ENCODE measurements at places on chromosomes 6 and 20.

GRCh38 chr6:24991810-24992467 is 56.2 kb upstream of the RIPOR2 start:
- DNase-seq, result peak; percentile 54

- DNase-seq, result no peak
These were observed 214.0 kb downstream of the WDR27 start for GRCh38 chr6:169487579-169488436.

- DNase-seq, result no peak
These were observed 24.7 kb upstream of the CNKSR3 start for GRCh38 chr6:154535147-154535546.

DNA sequence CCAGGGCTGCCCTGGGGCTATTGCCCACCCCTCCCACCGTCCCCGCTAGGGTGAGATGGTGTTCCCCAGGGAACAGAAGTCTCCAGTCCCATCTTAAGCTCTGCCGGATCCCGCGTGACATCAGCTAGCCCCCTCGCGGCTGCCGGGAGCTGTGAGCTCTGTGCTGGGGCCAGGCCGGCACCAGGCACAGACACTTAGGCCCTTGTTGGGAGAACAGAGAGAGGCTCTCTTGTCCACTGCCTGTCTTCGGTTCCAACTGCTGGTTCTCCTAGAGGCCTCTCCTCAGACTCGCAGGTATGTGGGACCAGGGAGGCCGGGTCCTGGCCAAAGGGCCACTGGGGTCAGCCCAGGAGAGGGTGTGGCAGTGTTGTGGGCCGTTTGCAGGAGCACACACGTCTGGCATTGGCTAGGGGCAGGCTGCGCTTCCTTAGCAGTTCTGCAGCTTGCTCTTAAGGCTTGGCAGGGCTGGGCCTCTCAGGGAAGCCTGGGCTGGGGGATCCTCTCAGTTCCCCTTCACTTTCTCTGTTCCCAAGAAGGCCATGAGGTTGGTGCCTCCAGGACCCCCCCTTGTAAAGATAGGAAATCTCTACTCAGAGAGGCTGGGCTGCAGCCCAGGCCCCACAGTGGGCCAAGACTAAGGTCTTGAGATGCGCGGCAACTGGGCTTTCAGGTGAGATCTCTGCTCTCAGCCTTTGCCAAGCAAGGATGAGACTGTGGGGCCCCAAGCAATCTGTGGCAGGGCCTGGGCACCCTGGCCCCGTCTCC is 6.3 kb downstream of the SGK2 start:
- no peak for DNase-seq

GRCh38 chr20:59365611-59366285 is 65.3 kb downstream of the EDN3 start:
- DNase-seq, result no peak

DNA sequence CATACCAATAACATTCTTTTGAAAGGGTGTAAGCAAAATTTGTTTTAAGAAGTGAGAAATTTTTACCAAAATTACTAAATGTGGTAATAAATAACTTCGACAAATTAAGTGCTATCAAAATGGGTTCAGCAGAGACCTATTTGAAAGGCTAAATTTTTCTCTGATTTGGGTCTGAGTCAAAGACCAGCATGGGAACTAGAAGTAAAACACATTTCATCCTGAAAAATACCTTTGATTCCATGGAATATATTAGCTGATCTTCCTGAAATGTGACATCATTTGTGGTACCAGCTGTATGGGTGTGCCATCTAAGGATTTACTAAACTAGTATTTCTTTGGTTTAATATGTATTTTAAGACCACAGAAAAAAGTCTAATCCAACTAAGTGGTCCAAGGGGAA is 63.6 kb downstream of the BLOC1S5 start:
- no peak for DNase-seq

GRCh38 chr20:2807019-2807418 is 6.6 kb upstream of the CPXM1 start:
- DNase-seq, result no peak

DNA sequence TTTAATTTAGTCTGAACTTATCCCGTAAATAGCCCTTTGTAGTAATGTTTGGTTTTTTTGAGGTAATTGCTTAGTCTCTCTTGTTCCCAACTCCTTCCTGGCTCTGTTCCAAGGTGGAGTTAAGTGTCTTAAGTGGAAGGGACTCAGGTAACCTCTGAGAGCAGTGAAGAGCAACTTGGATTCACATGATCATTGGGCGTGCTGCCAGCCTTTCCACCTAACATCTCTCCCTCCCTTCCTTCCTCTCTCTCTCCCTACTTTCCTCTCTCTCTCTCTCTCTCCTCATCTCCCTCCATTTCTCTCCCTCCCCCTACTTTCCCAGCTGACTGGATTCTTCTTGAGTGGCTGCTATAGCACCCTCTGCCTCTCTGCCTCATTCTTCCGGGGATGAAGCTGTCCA is 232.9 kb upstream of the SASH1 start:
- DNase-seq, result no peak

GRCh38 chr6:160690458-160690857 is 11.6 kb upstream of the PLG start:
- DNase-seq, result no peak

GRCh38 chr6:36662827-36663256 is 15.7 kb upstream of the CDKN1A start:
- DNase-seq, result no peak

- no peak for DNase-seq
These were observed 18.7 kb downstream of the UQCC2 start for GRCh38 chr6:33692760-33693158.

DNA sequence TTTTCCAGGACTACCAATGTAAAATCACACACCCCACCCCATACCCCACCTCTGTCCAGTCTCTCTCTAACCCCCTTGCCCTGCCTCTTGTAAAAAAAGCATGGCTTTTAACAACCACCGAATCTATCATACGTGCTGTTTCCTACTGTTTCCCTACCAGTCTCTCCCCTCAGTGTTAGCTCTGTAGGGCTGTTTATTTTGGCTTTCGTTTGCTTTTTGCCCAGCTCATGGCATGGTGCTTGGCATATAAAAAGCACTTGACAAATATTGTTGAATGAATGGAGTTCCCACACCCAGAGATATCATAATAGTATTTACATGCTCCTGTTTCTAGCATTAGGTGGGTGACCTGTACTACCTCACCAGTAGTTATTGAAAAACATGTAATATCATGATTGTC is 148.2 kb downstream of the OPRM1 start:
- no peak for DNase-seq

DNA sequence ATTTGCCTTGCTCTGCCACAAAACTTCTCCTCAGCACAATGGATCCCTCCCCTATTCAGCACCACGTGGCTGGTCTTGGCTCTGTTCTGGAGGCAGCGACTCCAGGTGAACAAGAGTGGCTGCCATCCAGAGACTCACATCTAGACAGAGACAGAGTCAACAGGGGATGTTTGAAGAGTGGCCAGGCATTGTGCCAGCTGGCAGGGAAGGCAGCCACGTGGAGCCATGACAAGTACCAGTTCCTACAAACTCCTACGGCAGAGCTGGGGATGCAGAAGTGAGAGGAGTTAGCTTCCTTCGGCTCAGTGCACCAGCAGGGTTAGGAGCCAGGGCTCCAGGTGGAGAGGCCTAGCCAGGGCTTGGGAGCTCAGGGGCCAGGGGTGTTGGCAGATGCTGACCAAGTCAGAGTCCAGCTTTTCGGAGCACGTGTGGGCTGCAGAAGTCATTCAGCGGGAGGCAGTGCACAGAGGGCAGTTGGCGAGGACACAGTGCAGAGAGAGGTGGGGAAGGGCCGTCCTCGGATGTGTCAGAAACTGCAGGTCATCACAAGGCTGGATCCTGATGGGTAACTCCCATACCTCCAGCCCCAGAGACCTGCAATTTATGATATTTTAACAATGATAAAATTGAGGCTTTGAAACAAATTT is 171.7 kb upstream of the PDE10A start:
- DNase-seq, result no peak

GRCh38 chr6:33868141-33868540 is 64.3 kb upstream of the MLN start:
- DNase-seq, result no peak

GRCh38 chr6:134308800-134309199 is 9.1 kb downstream of the SGK1 start:
- no peak for DNase-seq

GRCh38 chr6:164230259-164230658 is 815.7 kb downstream of the QKI start:
- DNase-seq, result no peak

- peak; percentile 7 for DNase-seq
These were observed 95.1 kb upstream of the SLC22A23 start for GRCh38 chr6:3551716-3552511.

DNA sequence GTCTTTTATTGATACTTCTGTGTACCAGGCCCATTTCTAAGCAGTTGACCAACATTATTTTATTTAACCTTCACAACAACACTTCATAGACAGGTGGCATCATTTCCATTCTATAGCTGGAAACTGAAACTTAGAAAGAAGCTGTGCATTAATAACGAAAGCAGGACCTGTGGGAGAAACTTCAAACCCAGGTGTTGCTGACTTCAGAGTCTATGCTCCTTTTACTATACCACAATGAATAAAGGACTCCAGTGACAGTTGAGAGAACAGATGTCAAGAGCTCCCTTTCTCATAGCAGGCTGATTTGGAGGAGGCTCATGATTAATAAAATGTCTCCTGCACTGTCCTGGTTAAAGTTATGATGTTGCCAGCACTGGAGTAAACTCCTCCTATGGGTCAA is 56.6 kb upstream of the POU3F2 start:
- peak; percentile 31 for DNase-seq

DNA sequence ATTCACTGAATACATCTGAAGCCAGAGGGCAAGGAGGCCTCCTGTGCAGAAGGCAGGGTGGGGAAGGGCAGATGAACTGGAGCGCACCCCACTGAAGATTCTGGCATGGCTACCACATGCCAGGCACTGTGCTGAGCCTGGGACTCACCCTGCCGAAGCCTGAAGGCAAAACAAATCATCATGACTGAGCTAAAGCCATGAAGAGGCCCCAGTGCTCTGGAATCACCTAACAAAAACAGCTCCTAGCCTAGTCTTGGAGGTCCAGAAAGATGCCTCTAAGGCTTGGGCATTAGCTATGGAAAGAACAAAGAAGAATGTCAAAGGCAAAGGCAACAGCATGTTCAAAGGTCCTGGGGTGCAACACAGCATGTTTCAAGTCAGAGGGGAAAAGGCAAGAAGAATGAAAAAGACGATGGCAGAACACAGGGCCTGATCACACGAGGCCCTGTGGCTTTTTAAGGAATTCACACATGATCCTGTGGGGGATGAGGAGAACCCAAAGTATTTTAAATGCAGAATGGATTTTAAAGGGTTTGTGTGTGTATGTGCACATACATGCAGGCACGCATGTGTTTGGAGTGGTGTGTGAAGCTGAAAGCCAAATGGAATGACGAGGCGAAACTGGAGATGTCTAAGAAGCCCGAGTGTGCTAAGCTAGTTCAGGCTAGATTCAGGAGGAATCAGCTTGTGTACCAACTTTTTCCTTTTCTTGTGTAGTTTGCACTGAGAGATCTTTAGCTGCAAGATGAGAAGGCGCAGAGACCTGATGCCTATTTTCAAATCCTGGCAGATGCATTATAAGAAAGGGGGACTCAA is 261.4 kb downstream of the ZNF217 start:
- no peak for DNase-seq

DNA sequence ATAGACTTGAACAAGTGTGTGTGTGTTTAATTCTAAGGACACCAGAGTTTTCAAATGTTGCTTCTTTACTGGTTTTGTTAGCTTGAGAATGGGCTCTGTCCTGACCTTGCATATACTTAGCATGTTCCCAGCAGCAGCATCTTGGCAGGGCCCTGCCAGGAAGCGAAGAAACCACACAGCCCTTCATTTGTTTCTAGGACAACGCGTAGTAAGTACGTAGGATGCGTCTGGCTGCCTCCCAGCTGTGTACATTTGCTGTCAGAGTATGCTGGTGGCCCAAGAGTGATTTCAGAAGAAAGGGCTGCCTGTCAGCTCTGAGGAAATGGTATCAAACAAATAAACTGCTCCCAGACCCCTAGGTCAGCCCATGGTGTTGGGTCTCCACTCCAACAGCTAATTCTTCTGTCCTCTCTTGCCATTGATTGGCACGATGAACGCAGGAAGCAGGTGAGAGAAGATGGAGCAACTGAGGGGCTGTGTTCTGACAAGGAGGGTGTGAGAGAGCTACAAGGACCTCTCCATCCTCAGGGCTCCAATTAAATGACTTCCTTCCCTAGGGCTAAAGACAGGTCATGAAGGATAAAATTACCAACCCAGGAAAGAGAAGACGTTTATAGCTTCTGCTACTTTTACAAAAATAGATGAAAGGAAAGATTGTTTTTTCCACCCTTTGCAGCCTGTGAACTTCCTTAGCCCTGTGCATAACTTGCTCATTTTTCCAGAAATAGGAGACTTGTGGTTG is 55.9 kb upstream of the HDDC2 start:
- no peak for DNase-seq
